Stimulated activated CD4-positive, alpha-beta T cell treated with anti-CD3 and anti-CD28 coated beads, Interleukin-1b, Interleukin-23, amount 100 ng/mL, for 24 hours (primary cell): ENCODE measurements at places on chromosomes 11 and 22.

DNA sequence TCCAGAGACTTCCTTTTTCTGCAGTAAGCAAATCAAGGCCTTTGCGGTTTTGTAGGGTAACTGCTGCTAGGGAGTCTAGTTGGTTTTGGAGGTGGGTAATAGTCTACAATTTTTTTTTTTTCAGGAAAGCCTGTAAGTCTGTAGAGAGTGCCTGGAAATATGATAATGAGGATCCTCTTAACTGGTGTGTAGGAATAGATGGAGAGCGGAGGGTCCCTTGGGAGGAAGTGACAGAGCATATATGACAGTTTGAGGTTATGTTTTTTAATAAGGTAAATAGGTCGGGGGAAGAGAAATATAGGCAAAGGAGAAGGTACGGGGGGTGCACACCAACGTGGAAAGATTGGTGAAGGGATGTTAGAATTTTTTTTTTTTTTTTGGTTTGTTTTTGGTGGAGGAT lies 25.9 kb downstream of the ZNF195 start:
- DNase-seq = no peak

DNA sequence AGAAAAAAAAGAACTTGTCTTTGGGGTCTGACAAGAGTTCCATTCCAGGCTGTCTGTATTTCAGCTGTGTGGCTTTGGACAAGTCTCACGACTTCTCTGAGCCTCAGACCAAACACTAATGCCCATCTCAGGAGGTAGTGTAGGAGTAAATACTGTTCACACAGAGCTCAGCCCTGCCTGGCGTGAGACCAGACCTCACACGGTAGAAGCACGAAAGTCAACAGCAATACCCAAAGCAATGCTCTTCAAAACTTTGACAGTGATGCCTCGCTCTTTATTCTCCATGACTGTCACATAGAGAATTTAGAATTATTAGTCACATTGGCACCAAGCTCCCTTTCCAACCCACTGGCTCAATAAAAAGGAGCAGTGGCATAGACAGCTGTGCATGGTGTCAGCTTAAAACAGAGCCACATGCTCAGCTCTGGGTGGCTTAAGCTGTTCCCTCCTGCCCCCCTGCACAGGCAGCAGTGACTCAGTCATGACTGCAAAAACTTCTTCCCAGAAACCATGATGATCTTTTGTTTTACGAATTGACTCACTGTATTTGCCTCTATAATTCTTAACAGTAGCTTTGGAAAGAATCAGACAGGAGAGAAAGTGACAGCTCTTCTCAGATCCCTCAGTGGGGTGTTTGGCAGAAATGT lies 74.0 kb upstream of the PHF21B start:
- DNase-seq = no peak

GRCh38 chr11:102390667-102391465 lies 43.9 kb downstream of the BIRC2 start:
- peak; percentile 14 for DNase-seq

- DNase-seq = no peak
Observed at GRCh38 chr22:26592421-26592891, 2.5 kb upstream of the TPST2 start.

DNA sequence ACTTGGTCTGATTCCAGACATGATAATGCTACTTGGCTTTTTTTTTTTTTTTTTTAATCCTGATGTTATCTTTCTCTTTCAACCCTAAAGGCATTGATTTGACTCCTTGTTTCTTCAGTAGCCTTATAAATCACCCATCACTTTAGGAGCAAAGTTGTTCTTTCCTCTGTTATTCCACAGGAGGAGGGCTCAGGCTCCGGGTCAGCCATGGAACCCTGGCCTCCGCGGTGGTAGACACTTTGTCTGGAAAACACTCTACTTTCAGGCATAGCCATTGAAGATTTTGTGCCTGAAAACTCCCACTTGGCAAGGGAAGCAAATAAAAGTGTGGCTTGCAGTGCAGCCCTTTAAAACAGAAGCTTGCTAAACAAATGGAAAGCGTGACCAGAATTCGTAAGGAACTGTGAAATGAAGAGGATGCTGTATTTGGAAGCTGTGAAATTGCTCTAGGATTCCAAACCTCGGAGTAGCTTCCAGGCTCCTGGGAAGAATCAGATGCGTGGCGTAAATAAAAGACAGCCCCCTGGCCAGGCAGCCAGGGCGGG lies 44.9 kb downstream of the ARHGAP8 start:
- DNase-seq = no peak

GRCh38 chr11:13440100-13440855 lies 22.7 kb downstream of the BTBD10 start:
- DNase-seq = no peak

DNA sequence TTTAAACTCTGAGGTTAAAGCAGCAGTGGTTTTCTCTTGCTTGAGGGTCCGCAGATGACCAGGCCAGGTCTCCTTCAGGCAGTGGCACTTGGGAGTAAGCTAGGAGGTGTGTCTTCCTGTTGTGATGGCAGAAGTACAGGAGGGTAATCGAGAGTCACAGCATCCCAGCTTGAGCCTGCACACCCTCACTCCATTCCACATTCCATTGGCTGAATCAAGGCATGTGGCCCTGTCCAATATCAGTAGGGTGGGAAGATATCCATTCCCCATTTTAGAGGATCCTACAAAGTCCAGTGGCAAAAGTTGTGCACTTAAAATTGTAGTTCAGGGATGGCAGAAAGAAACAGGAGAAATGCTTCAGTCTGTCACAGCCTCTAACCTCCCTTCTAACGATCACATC lies 23.3 kb downstream of the OSBP2 start:
- DNase-seq = no peak

GRCh38 chr11:37984991-37985390 lies 1387.0 kb upstream of the RAG2 start:
- no peak for DNase-seq

DNA sequence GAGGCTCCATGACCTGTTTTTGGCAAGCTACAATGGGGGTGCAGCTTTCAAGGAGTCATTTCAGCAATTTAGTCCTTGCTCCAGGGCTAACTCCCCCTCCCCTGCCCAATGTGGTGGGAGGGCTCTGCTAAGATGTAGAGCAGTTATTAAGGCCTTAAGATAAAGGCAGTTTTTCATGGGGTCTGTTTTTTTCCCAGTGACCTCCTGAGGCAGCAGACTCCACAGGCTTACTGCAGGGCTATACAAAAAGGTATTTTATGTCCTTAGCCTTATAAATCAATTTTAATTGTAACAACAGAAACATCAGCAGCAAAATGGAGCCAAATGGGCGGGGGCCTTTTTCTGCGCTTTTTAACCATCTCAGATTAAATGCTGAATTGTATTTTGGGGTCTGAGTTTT lies 192.3 kb downstream of the KIRREL3 start:
- no peak for DNase-seq

GRCh38 chr11:95078526-95078925 lies 11.1 kb upstream of the ENDOD1 start:
- no peak for DNase-seq

DNA sequence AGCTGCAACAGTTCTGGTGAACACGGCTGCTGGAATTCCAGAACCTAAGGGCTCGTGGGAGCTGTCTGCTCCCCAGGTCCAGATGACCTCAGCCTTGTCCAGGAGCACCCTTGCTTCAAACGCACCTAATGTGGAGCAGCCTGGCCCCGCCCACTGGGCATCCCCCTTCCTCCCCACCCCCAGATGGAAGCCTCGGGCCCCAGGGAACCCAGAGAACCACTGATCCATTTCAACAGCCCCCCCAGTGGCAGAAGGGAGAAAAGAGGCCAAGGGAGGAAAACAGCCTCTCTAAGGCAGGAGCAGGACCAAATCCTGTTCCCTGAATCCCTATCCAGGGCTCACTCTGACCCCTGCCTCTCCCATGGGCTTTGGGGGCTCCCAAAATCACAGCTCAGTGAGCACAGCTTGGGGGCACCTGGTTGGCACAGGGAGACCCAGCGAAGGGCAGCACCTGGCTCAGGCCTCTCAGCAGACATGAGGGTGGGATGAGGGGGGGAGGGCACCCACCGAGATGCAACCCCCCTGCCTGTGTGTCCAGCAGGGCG lies 1.2 kb downstream of the CYTH4 start:
- DNase-seq = no peak

- DNase-seq = no peak
Observed at GRCh38 chr22:48342016-48342415, 1485.7 kb downstream of the BRD1 start.

GRCh38 chr22:29353286-29353685 lies 35.1 kb downstream of the AP1B1 start:
- DNase-seq = no peak

GRCh38 chr11:100791103-100791502 lies 104.0 kb downstream of the ARHGAP42 start:
- no peak for DNase-seq

DNA sequence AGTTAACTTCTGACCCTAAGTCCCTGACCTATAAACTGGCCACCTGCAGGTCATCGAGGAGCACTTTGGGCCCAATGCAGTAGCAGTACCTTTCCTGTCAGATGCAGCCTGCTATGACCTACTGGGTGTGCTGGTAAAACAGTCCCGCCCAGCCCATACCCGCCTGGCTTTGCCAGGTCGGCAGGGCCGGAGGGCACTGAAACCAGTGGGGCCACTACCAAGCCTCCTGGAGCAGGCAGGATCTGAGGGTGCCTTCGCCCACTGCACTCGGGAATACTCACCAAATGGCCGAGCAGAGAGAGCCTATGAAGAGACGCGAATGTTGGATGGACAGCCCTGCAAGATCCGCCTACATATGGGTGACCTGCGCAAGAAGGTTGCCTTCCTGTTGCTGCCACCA lies 4.4 kb downstream of the C11orf42 start:
- no peak for DNase-seq

- DNase-seq = no peak
Observed at GRCh38 chr11:30333405-30333804, 10.5 kb downstream of the ARL14EP start.

- DNase-seq = no peak
Observed at GRCh38 chr11:31397239-31397834, 27.7 kb downstream of the DNAJC24 start.

GRCh38 chr11:1462698-1462975 lies 23.9 kb downstream of the MOB2 start:
- DNase-seq = no peak

DNA sequence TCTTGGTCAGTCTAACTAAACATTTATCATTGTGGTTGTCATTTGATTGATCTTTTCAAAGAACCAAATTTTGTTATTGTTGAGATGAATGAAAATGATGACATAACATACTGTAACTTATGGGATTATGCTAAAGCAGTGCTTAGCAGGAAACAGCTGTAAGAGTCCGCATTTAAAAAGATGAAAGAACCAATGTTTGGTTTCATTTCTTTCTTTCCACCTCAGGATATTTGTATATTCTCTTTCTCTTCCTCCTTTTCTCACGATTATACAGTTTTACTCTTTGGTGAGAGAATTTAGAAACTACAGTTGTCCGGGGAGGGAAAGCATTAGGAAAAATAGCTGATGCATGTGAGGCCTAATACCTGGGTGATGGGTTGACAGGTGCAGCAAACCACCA lies 23.1 kb downstream of the PIH1D2 start:
- no peak for DNase-seq

- no peak for DNase-seq
Observed at GRCh38 chr11:128894685-128895084, 3.5 kb downstream of the KCNJ5 start.

DNA sequence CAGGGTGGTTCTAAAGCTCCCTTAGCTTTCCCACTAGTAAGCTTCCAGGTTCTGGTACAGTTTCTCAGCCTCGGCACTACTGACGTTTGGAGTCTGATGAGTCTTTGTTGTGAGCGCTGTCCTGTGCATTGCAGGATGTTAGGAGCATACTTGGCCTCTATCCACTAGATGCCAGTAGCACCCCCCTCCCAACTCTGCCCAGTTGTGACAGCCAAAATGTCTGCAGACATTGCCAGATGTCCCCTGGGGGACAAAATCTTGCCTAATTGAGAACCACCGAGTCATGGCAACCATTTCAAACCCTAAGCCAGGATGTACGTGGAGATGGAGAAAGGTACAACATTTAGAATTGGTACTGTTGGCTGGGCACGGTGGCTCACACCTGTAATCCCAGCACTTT lies 68.7 kb downstream of the PTPRJ start:
- DNase-seq = no peak

- DNase-seq = no peak
Observed at GRCh38 chr22:24170188-24170587, 11.1 kb upstream of the SUSD2 start.

- no peak for DNase-seq
Observed at GRCh38 chr11:44628730-44629700, 63.6 kb downstream of the CD82 start.

DNA sequence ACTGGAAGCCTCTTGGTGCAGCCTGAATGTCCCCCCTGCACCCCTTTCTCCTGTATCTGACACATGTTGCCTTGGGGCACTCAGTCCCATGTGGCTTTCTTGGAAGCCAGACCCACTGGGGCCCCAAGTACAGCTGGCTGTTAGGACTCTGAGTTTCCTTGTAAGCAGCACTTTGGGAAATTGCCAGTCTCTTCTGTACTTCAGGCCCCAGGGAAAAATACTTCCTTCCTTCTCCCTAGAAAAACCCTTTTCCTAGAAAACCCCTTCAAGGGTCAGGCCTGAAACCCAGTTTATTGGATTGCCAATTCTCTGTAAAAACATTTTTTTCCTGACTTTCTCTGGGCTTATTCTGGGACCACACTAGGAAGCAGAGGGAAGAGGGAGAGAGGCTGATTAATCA lies 360.3 kb downstream of the TENM4 start:
- no peak for DNase-seq

DNA sequence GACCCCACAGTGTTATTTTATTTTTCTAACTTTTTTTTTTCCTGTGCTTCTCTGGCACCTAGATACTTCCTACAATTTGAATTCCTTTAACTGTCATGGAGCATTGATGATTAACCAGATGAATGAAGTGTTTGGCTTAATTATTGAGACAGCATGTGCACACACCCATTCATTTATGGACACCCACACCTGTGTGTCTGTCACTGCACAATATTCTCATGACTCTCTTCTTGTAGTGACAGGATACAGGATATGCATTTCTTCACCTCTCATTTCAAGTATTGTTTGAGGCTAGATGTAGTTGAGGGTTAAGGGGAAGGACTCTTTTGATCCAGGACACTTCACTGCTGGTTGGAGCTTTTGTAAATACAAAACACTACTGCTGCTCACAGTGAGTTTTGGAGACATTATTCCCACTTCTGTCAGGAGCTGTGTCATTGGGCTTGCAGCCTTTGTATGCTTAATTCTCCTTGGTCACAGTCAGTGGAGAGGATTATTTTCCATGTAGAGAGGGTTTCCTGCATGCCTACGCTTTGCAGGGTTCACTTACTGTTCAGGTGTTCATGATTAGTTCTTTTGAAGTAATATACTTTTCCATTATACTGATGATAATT lies 33.5 kb downstream of the SPECC1L start:
- DNase-seq = no peak

DNA sequence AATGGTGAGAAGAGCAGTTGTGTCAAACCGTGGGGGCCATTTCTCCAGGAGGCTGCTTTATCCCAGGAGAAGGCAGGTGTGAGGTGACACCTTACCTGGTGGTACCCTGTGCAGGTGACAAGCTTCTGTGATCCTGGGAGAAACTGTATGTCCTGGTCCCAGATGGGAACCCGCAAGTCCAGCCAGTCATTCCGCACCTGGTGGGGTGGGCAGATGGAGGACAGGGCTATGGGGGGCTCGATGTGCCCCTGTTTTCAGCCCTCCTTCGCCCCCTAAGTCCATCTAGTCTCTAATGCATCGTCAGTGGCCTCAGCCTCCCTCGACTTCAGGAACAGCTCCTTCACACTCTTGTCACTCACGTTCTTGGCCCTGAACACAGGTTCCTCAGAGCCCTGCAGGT lies 2.7 kb upstream of the TEX54 start:
- no peak for DNase-seq
